ENCODE measurements at places on chromosomes 13 and 19.

- DNase-seq: no peak
Measured at GRCh38 chr19:35109395-35110112, 6.1 kb upstream of the FXYD3 start.

GRCh38 chr13:50713523-50714248 is 129.8 kb downstream of the DLEU7 start:
- peak; percentile 17 for DNase-seq

- no peak for DNase-seq
Measured at GRCh38 chr13:89269737-89270136, 1598.6 kb downstream of the SLITRK5 start.

DNA sequence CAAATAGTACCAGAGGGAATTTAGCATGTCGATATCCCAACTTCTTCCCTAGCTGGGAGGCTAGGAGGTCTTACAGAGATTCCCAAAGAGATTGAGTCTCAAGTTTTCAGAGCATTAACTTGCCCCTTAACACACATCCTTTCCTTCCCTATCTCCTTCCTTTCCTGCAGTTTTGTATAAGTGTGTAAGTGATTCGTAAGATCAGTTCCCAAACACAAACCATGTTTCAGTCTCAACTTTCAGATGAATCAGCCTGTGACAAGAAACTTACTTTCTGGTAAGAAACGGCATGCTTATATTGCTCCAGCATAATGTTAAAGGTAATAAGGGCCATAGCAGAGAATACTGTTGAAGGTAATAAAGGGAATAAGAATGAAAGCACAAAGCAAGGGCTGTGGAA is 472.2 kb downstream of the LIG4 start:
- DNase-seq: no peak

DNA sequence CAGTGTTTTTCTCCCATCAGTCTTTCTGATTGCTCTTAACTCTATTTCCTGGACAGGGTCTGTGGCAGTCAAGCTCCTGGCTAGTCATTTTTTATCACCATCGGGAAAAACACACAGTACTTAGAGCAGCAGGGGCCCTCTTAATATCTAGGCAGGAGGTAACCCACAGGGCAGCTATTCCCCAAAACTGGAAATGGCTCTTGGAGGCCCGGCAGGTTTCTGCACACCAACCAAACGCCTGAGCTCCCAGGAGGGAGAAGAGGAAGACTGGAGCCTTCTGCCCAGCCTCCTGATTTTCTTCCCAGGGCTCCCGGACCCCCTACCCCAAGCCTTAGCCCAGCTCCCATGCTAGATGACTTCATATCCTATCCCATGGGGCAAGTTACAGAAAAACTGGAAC is 49.3 kb upstream of the VSTM2B start:
- no peak for DNase-seq

DNA sequence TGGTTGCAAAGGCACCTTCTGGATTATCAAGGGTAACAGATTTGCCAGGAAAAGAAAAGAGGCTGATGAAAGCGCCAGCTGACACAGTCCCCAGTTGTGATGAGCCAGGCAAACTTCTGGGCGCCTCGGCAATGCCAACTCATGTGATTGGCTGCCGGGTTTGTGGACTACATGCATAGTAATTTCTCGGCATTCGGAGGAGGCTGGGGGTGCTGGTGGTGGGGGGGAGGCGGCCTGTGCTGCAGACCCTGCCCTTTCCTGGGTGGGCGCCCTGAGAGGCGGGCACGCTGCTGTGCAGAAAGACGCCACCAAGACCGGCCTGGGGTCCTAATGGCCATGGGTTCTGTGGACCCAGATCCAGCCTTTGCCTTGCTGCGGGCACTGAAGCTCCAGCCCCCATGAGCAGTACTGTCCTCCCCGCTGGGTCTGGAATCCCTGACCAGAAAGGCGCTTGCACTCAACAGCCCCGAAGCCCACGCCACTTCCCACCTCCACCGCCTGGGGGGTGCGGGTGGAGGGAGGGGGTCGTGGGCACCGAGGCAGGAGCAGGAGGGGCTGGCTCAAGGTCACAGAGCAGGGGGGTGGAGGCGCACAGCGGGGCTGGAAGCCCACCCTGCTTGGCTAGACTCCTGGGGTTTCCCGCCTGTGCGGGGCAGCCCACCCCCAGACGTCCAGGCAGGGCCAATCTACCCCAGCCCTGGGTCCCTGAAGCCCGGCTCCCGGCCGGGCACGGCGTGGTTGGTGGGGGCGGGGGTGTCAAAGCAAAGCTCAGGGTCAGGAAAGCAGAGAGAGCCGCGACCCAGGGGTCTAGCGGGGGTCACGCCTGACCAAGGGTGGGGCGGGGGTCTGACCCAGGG is 1.0 kb downstream of the DIRAS1 start:
- no peak for DNase-seq
